ENCODE measurements at places on chromosomes 12 and 14.

DNA sequence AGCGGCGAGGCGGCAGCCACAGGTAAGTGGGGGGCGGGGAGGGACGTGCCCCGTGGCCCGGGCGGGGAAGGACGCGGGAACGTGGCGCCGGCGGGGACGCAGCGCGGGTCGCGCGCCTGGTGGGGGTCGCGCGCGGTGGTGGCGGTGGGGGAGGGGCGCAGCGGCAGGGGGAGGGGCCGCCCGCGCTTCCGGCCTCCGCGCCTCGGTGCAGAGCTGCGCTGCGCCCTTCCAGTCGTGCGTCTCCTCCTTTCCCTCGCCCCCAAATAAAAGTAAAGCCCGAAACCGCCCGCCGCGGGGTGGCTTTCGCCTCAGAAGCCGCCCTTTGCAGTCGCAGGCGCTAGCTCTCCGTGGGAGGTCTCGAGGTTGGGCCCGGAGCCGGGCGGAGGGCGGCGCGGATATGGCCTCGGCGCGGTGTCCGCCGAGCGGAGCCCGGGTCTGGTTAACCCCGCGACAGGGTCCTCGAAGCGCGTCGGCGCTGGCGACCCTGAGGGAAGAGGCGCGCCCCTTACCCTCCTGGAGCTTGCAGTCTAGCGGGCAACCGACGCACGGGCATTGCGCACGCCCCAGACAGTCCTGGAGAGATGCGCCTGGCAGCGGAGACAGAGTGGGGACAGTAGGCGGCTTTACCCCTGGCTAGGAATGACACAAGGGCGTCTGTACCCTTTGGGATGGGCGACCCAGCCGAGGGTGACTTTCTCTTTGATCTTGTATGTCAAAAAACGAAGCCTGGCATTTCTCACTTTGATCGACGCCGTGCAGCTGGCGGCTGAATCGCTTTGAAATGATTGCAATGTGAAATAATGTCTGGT is 589 bp downstream of the ATF1 start:
- H3K4me1 ChIP-seq, result peaks cover 14% of the 10 kb centered on the region
- peak overlapping the region; percentile 96 for H3K4me3 ChIP-seq
- peak overlapping the region; percentile 88 for H3K27ac ChIP-seq
- H3K36me3 ChIP-seq, result peaks cover 4% of the 10 kb centered on the region
- DNase-seq, result peak; percentile 82

GRCh38 chr12:54495327-54495726 is 2.2 kb upstream of the NCKAP1L start:
- no peaks in the 10 kb centered on the region for H3K27me3 ChIP-seq
- H3K4me1 ChIP-seq, result no peaks in the 10 kb centered on the region
- H3K27ac ChIP-seq, result no peak overlapping the region
- H3K36me3 ChIP-seq, result no peaks in the 10 kb centered on the region
- DNase-seq, result no peak

- no peak for DNase-seq
- H3K36me3 ChIP-seq, result peaks cover 9% of the 10 kb centered on the region
- H3K4me3 ChIP-seq, result no peak overlapping the region
- no peaks in the 10 kb centered on the region for H3K4me1 ChIP-seq
- no peak overlapping the region for H3K27ac ChIP-seq
Measured at GRCh38 chr14:92702441-92702918, 45.9 kb downstream of the LGMN start.

DNA sequence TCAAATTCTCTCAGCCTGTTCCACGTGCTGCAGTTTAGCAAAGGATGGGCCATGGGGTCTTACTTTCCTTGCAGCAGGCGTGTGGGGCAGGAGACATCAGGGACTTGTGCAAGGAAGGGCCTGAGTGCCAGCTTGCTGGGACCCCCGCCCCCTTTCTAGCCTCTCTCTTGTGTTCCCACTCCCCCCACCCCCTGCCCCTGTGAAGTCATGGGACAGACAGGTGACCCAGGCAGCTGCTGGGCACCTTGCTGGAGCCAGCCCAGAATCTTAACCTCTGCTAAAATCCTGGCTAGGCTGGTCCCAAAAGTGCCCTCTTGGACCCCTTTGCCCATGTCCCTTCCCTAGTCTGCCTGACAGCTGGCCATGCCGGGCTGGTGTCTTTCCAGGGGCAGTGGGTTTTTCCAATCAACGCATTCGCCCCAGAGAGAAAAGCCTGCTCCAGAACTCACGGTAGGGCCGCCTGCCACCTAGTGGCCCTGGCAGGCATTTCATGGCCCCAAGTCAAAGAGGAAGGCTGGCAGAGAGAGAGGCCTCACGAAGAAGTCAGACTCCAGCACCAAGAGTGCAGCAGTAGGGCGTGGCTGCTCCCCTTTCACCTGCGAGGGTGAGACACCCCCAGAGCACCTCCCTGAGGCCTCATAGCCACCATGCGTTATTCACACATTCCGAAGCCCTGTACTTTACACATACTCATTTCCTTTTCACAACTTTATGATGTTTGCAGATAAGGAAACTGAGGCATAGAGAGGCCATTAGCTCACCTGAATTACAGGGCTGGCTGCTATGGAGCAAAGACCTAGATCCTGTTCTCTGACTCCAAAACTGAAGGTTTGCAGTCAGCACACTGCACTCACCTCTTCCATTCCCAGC is 67.4 kb downstream of the LGMN start:
- no peaks in the 10 kb centered on the region for H3K27me3 ChIP-seq
- DNase-seq, result peak; percentile 97
- H3K36me3 ChIP-seq, result peaks cover 23% of the 10 kb centered on the region
- H3K4me1 ChIP-seq, result no peaks in the 10 kb centered on the region
- no peak overlapping the region for H3K4me3 ChIP-seq
- no peak overlapping the region for H3K27ac ChIP-seq

DNA sequence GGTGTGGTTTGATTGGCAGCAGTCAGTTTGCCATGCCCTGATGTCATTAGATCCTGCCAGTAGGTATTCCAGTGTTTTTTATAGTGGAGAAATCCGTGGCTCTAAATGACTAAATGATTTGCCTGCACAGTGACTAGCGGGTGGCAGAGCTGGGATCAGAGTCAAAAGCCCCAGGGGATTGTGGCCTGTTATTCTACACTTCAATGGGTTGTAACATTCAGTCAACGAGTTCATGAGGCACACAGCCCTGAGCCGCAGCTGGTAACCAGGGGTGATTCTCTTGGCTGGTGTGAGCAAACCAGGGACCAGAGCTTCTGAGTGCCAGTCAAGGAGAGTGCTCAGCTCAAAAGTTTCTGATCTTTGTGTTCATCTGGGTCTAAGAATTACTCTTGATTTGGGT is 1.8 kb downstream of the MYH6 start:
- no peak overlapping the region for H3K27ac ChIP-seq
- peak; percentile 85 for DNase-seq
- no peaks in the 10 kb centered on the region for H3K4me1 ChIP-seq
- peaks cover 3% of the 10 kb centered on the region for H3K27me3 ChIP-seq
- H3K36me3 ChIP-seq, result no peaks in the 10 kb centered on the region

- H3K4me3 ChIP-seq, result no peak overlapping the region
- H3K36me3 ChIP-seq, result peaks cover 4% of the 10 kb centered on the region
- no peaks in the 10 kb centered on the region for H3K27me3 ChIP-seq
- no peak for DNase-seq
- peaks cover 8% of the 10 kb centered on the region for H3K4me1 ChIP-seq
Measured at GRCh38 chr12:68608191-68608590, 2.5 kb upstream of the RAP1B start.

DNA sequence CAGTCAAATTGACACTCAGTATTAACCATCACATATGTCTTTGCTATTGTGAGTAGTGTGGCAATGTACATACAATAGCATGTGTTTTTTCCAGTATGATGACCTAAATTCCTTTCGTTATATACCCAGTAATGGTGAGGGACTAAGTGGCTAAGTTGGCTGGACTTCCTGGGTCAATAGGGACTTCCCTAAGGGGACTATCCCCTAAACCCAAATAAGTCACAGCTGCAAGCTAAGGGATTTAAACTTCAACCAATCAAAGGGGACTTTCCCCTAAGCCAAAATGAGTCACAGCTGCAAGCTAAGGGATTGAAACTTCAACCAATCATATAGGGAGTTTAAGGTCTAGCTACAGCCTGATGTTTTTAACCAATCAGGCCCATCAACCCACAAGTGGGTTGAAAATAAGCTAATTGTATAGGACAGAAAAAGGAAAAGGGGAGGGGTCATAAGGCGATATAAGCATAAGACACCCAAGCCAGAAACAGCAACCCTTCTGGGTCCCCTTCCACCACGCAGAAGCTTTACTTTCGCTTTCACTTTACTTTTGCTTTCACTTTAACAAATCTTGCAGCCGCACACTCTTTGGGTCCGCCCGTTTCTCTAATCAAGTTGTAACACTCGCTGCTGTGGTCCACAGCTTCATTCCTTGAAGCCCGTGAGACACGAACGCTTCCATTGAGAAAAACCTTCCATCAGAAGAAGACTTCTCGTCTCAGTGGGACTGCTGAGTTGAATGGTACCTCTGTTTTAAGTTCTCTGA is 404.4 kb downstream of the FLRT2 start:
- peak overlapping the region; percentile 69 for H3K4me3 ChIP-seq
- H3K4me1 ChIP-seq, result no peaks in the 10 kb centered on the region
- H3K27me3 ChIP-seq, result no peaks in the 10 kb centered on the region
- H3K36me3 ChIP-seq, result no peaks in the 10 kb centered on the region
- H3K27ac ChIP-seq, result no peak overlapping the region

GRCh38 chr12:30599608-30600007 is 96.1 kb downstream of the IPO8 start:
- no peaks in the 10 kb centered on the region for H3K4me1 ChIP-seq
- no peaks in the 10 kb centered on the region for H3K27me3 ChIP-seq
- H3K27ac ChIP-seq, result no peak overlapping the region
- H3K4me3 ChIP-seq, result no peak overlapping the region
- DNase-seq, result no peak
- H3K36me3 ChIP-seq, result no peaks in the 10 kb centered on the region

GRCh38 chr12:49664591-49665239 is 41.4 kb downstream of the PRPF40B start:
- no peaks in the 10 kb centered on the region for H3K27me3 ChIP-seq
- peak overlapping the region; percentile 39 for H3K27ac ChIP-seq
- no peak for DNase-seq
- H3K4me1 ChIP-seq, result peaks cover 40% of the 10 kb centered on the region
- no peak overlapping the region for H3K4me3 ChIP-seq

DNA sequence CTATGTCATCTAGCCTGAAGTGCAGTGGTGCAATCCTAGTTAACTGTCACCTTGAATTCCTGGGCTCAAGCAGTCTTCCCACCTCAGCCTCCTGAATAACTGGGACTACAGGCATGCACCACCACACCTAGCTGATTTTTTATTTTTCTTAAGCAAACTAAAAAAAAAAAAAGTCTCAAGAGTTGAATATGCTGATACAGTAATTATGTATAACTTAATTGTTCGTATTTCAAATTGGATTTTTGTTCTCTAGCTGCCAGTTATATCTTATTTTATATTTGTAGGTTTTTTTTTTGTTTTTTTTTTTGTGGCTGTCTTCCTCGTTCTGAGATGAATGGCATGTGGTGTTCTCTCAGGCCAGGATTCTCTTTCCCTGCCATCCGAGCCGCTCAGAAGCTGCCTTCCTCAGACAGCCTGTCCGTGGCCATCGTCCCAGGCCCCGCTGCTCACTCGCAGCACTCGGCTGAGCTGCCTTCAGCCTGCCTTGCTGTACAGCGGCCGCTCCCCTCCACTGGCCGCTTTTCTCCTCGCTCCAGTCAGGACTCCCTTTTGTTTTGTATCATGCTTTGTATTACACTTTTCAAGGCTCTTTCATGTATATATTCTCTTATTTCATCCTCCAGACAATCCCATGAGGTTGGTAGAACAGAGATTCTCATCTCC is 53.3 kb downstream of the WDR20 start:
- H3K27me3 ChIP-seq, result no peaks in the 10 kb centered on the region
- H3K4me1 ChIP-seq, result peaks cover 14% of the 10 kb centered on the region
- DNase-seq, result no peak
- no peak overlapping the region for H3K27ac ChIP-seq
- H3K4me3 ChIP-seq, result no peak overlapping the region
- H3K36me3 ChIP-seq, result peaks cover 10% of the 10 kb centered on the region

- peak; percentile 47 for DNase-seq
- no peaks in the 10 kb centered on the region for H3K27me3 ChIP-seq
- peaks cover 37% of the 10 kb centered on the region for H3K36me3 ChIP-seq
- peak overlapping the region; percentile 36 for H3K27ac ChIP-seq
Measured at GRCh38 chr12:2925322-2925995, 33.7 kb upstream of the TEAD4 start.

GRCh38 chr12:19148860-19149259 is 19.3 kb downstream of the PLEKHA5 start:
- DNase-seq, result no peak
- H3K27ac ChIP-seq, result no peak overlapping the region
- no peaks in the 10 kb centered on the region for H3K4me1 ChIP-seq
- no peaks in the 10 kb centered on the region for H3K27me3 ChIP-seq

- H3K27ac ChIP-seq, result no peak overlapping the region
- peaks cover 11% of the 10 kb centered on the region for H3K4me1 ChIP-seq
- no peak overlapping the region for H3K4me3 ChIP-seq
- no peaks in the 10 kb centered on the region for H3K27me3 ChIP-seq
- H3K36me3 ChIP-seq, result no peaks in the 10 kb centered on the region
- DNase-seq, result no peak
Measured at GRCh38 chr14:56176530-56176929, 58.3 kb downstream of the PELI2 start.
